Stimulated activated CD4-positive, alpha-beta T cell treated with anti-CD3 and anti-CD28 coated beads, Interleukin-15, amount 100 ng/mL, for 1 hour (primary cell): ENCODE measurements at places on chromosomes 2 and 18.

DNA sequence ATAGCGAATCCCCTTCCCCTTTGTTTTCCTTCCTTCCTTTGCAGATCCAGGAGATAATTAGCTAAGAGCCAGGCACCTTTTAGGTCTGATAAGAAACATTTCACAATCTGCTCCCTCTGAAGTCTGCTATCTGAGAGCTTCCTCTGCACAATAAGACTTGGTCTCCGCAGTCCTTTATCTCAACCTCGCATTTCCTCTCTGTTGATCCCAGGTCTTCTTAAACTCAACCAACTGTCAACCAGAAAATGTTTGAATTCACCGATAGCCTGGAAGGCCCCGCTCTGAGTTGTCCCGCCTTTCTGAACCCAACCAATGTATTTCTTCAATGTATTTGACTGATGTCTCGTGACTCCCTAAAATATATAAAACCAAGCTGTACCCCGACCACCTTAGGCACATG, 78.4 kb upstream of the CTDP1 start:
- no peak for DNase-seq

DNA sequence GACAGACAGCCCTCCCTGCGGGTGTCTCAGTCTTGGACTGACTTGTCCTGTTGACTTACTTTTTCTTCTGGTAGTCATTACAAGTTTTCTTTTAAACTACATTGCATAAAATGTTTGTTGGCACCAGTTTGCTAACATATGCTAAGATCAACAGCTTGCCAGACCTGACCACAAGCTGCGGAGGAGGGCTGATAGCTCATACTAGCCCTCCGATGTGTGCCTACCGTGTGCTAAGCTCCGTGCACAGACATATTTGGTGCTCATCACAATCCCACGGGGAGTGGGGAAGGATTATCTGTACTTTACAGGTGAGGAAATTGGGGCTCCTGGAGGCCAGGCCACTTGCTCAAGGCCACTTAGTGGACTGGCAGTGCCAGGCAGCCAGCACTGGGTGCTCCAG, 72.8 kb upstream of the YPEL5 start:
- no peak for DNase-seq

GRCh38 chr2:9805435-9806297, 37.6 kb upstream of the TAF1B start:
- no peak for DNase-seq

DNA sequence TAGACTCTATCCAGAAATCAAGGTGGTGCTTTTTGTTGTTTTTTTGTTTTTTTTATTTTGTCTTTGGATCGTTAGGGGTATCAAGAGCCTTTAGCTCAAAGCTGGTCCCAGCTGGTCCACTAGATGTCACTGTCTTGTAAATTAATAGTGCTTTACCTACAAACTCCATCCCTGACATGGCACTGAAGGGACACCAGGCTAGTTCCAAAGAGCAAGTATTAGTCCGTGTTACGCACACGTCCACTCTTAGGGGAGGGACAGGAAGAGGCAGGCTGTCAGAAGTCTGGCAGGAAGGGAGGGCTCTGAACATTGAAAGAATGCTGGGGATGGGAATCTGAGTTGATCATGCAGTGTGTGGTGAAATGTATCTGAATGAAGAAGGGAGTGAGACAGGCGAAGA, 85.9 kb upstream of the CCBE1 start:
- no peak for DNase-seq

- no peak for DNase-seq
Observed at GRCh38 chr2:217356142-217356541, 496.3 kb upstream of the TNP1 start.

DNA sequence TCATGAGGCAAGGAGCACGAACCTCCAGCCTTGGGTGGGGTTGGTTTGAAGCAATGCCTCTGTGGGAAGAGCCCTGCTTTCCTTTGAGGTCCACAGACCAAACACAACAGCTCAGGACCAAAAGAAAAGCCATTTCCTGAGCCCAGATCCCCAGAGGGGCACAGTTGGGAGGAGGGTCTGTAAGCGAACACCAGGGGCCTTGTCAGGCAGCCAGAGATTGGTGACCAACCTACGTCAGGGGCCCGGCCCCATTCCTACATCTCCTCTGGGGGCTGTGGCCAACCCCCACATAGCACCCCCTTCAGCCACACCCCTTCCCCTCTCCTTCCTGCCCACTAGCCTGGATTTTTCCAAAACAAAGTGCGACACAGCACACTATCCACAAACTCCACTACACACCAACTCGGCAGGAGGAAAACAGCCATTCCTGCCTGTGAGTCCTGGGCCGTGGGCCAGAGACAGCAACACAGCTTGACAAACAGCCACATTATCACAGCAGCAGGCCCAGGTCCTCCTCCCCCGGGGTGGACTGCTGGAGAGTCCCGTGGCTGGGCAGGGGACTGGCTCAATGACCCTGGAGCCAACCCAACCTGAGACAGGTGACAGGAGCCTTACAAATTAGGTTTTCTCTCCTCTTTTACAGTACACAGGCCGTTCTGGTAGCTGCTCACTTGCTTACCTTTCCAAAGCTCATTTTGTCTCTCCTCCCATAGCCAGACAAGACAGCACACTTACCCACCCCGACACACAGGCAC, 98.8 kb downstream of the TNS1 start:
- no peak for DNase-seq

- no peak for DNase-seq
Observed at GRCh38 chr2:89841476-89841840, 1150.0 kb downstream of the RPIA start.

DNA sequence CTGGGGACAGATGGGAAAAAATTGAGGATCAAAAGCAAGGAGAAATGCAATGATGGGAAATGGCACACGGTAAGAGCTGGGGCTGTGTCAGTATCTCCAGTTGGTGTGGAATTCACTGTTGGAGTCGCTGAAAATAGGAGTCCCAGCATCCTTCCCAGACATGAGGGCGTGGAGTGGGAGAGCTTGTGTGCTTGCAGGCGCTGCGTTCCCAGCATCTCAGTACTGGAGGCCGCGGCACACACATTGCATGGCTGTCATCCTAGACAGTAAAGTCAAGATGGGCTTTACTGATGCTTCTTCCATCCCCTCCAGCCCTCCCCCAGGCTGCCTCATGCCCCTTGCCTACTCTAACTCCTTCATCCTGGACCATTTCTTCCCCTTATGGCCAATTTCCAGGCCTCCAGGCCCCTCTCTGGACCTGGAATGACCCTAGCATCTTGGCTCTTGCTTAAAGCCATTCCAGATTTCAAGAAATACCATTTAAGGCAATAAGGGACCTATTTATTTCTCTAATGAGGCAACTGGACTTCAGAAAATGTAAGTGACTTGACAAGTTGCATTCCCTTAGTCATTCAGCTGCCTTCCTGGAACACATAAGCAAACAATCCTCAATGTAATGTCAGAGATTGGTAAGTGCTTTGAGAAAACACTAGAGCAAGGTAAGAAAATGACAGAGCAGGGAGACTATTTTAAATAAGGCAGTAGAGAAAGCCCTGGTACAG, 70.5 kb upstream of the TTC39C start:
- no peak for DNase-seq

- no peak for DNase-seq
Observed at GRCh38 chr18:36275561-36275960, 22.0 kb upstream of the FHOD3 start.

GRCh38 chr18:70382017-70382416, 93.2 kb downstream of the SOCS6 start:
- DNase-seq: no peak
